ENCODE measurements at places on chromosomes 5 and 9. TPM values are rescaled to one million over a fixed set of nuclear protein-coding genes. Genes with fewer than 3 reads are reported as not detected.

Gene ZNF367
- total RNA-seq, result 0.33 TPM

Gene SLC25A51
- total RNA-seq, result 15.4 TPM

Gene SPATA31A7
- total RNA-seq, result not detected

Gene FOXD4L6
- not detected for total RNA-seq

Gene SPATA31E1
- total RNA-seq, result not detected

Gene SPINK7
- total RNA-seq, result not detected

Gene CDH6
- total RNA-seq, result 7.4 TPM

Gene TEX48
- not detected for total RNA-seq

- DNase-seq, result no peak
Observed at GRCh38 chr9:89710697-89711096, 105.9 kb downstream of the GADD45G start.

GRCh38 chr5:172906888-172907287, 52.3 kb upstream of the RPL26L1 start:
- DNase-seq, result no peak

- DNase-seq, result no peak
Observed at GRCh38 chr5:55102348-55102747, at the start of gene GZMA. Gene GZMA, plus strand, starts transcription at chr5:55102646. Its CDS starts 37 bp downstream, at chr5:55102683.

DNA sequence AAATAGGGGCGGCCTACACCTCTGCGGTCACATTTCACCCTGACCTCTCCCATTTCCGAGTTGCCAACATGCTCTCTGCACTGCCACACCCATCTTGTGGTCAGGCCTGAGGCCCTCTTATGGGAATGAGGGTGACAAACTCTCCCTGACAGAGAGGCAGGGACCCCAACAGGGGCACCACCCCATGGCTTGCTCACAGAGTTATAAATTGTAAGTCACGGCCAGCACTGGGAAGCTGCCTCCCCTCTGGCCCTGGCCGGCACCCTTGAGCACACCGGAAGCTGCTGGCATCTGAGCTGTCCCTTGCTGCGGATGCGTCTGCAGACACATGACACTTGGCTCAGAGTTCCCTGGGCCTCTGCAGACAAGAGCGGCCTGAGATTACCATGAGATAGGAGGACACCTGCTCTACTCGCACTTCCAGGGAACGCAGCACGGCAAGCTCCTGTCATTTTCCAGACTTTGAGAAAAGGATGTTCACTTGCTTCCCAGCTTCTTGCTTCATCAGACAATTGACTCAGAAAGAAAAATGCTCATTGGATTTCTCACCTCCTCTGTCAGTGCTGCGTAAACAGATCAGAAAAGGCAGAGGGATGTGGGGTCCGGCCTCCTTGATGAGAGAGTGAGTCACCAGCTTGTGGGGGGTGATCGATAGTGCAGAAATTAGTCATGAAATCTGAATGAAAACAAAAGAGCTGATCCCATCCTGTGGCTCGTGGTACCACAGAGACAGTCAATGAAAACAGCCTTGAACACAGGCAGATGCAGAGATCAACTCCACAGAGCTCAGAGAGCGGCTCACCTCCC, 269.8 kb downstream of the SYK start:
- peak; percentile 73 for DNase-seq

DNA sequence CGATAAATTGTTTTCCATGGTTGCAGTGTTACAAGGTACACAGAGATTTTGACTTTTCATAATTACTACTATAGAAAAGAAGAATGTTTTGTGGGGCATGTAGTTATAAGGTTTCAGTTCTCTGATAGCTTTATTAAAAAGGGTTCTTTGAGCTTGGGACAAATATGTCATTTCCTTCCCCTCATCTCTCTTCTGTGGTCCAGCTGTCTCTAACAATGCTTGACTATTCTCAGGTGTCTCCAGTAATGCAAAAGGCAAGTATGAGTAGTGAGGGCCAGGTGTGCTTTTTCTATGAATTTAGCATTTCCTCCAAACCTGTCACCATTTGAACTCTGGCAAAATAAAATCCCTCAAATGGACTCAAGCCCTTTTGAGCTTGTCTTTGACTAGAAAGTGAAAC, 84.3 kb downstream of the SLF1 start:
- DNase-seq, result no peak

DNA sequence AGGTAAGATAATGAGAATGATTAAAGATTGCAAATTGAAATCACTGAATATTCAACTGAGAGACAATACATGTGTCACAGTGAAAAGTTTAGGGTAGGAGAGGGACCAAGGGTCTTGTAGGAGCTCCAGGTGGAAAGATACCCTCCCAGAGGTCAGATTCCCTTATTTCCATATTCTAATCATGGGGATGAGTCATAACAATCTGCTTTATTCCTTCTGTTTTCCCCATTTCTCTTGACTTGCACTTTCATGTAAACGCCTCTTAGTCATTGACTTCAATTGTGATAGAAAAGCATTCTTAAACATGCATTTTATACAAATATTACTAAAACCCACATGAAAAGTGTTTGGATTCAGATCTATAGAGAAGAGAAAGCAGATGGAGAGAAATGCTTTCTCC, 81.3 kb upstream of the CTSL start:
- DNase-seq, result no peak

- no peak for DNase-seq
Observed at GRCh38 chr9:137516144-137516917, 33.9 kb downstream of the PNPLA7 start.

DNA sequence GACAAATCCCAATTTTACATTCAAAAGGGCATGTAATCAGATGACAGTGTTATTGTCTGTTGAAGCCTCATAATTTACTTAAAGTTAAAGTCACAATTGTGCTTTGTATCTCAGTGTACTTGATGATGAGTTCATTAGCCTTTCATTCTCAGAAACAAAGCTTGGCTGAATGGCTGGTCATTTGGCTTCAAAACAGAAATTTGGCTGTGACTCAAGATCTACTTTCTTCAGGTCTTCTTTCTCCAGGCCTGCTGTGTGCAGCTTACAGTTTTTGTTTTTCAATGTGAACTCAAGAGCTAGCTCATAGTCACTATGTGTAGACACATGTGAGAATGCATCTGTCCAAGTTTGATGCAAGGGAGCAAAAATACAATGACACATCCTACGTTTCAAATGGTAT, 2003.6 kb upstream of the WWC1 start:
- no peak for DNase-seq

- DNase-seq, result no peak
Observed at GRCh38 chr9:5750569-5750968, 82.3 kb downstream of the ERMP1 start.

- no peak for DNase-seq
Observed at GRCh38 chr5:81728301-81728700, 22.6 kb downstream of the SSBP2 start.

GRCh38 chr9:93305497-93306020, 121.6 kb downstream of the WNK2 start:
- DNase-seq, result no peak

DNA sequence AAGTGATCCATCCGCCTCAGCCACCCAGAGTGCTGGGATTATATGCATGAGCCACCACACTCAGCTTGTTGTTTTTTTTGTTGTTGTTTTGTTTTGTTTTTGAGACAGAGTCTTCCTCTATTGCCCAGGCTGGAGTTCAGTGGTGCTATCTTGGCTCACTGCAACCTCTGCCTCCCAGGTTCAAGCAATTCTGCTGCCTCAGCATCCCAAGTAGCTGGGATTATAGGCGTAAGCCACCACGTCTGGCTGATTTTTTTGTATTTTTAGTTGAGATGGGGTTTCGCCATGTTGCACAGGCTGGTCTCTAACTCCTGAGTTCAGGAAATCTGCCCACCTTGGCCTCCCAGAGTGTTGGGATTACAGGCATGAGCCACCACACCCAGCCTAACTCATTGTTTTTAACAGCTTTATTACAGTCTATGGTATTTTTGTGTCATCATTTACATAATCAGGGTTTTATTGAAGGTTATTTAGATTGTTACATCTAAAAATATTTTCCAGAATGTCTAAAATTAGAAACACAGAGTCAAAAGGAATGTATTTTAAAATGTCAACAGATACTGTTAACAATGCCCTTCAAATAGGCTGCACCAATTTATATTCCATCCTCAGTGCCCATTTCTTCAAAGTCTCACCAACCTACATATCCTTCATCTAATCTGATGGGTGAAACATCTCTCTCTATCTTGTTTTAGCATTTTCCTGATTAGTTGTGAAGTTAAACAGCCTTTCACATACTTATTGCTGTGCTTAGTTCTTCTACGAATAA, 18.6 kb downstream of the KIF3A start:
- peak; percentile 14 for DNase-seq

- DNase-seq, result no peak
Observed at GRCh38 chr5:120086081-120086480, 378.0 kb upstream of the PRR16 start.

DNA sequence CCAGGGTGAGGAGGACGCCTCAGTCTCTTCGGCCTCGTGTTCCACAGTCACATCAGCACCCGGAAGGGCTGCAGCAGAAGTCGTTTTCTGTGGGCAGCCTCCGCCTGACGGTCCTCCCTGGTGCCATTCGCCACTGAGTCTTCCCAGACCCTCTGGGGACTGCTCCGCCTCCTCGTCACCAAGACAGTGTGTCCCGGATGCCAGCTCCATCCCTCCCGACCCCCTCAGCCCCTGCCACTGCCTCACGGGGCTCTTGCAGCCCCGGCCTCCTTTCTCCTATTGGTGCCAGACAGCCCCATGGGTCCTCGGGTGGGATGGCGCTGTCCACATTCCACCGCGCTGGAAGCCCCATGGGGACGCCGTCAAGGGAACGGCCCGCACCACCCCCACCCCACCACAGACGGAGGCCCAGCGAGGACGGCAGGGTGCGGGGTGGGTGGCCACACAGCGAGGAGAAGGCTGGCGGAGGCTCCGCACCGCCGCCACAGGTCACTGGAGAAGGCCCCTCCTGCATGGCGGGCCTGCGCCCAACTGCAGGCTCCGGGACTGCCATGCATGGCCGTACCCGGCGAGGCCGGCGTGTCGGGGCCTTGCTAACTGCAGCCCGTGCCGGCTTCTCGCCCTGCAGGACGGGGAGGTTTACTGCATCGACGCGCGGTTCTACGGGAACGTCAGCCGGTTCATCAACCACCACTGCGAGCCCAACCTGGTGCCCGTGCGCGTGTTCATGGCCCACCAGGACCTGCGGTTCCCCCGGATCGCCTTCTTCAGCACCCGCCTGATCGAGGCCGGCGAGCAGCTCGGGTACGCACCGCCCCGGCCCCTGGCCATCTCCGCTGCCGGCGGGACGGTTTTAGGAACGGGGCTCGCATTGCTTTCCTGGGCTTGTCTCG, 43.6 kb upstream of the CACNA1B start:
- DNase-seq, result no peak

- peak; percentile 6 for DNase-seq
Observed at GRCh38 chr9:134891053-134891452, 10.4 kb downstream of the FCN2 start.

DNA sequence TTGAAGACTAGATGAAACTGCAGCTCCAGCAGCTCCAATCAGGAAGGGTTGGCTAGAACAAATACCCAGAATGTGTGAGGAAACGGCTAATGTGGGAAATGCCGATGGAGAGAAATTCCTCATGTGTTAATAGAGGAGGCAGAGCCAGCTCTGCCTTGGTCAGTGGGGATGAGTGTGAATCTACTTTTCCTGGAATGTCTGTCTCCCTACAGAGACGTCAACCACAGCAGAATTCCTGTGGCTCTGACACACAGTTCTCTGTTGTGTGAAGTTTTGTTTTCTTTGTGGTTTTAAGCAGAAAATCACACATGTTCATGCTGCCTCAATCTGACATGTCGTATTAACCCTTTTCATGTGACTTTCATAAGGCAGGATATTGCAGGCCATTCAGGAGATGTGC, 476.6 kb upstream of the WWC1 start:
- peak; percentile 88 for DNase-seq

DNA sequence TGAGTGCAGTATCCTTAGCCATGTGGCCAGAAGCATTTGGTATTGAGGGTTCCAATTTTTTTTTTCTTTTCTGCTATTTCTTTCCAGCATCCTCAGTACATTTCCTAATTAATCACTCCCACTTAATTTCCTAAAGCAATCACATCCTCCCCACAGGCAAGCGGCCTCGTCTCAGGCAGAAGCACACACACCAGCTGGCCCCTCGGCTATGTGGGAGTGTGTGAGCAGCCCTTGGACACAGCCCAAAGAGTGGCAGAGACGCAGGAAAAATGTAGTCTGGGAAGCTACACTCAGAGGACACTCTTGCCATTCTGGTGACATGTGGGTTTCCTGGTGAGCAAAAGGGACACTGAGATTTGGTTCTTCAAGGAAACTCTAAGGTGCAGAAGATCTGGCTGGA, 20.7 kb downstream of the SLIT3 start:
- no peak for DNase-seq

- peak; percentile 84 for DNase-seq
Observed at GRCh38 chr9:33721674-33722358, 73.5 kb upstream of the PRSS3 start.

GRCh38 chr9:134111064-134111463, 24.8 kb upstream of the WDR5 start:
- DNase-seq, result no peak

DNA sequence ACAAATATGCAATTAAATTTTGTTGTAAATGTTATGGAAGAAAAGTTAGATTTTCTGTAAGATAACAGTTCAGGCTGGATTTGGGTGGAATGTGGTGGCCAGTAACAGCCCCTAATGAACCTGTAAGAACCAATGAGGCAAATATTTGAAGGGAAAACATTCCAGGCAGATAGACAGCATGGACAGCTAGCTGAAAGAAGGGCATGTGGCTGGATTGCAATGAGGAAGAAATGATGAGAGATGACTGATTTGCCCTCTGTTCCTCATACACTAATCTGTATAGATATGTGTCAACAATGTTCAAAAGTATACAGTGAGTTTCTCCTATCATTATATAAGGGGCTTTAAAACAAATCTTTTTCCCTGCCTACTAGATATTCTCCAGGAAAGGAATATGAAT, 58.8 kb downstream of the MAN2A1 start:
- DNase-seq, result no peak

GRCh38 chr5:107361945-107362344, 308.8 kb downstream of the EFNA5 start:
- peak; percentile 63 for DNase-seq

GRCh38 chr9:23820451-23821374, 5.3 kb downstream of the ELAVL2 start:
- DNase-seq, result no peak

- DNase-seq, result no peak
Observed at GRCh38 chr5:6383376-6383775, 5.0 kb upstream of the MED10 start.

- no peak for DNase-seq
Observed at GRCh38 chr9:90854637-90855175, 53.1 kb downstream of the SYK start.

- DNase-seq, result no peak
Observed at GRCh38 chr5:122694884-122695283, 80.0 kb upstream of the SNX2 start.

GRCh38 chr5:174563899-174564298, 160.5 kb upstream of the MSX2 start:
- DNase-seq, result no peak

- peak; percentile 11 for DNase-seq
Observed at GRCh38 chr9:107539427-107540163, 50.0 kb upstream of the KLF4 start.

- DNase-seq, result peak; percentile 70
Observed at GRCh38 chr9:113580041-113580953, 116.8 kb downstream of the RGS3 start.

DNA sequence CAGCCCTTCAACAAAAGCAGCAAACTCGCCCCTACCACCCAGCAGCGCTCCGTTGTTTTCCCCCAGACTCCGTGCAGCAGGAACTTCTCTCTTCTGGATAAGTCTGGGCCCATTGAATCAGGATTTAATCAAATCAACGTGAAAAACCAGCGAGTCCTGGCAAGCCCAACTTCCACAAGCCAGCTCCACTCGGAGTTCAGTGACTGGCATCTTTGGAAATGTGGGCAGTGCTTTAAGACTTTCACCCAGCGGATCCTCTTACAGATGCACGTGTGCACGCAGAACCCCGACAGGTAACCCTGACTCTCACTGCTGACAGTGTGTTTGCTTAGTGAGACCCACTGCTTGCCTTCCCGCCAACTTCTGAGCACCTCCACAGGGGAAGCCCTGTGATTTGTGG, 81.8 kb downstream of the PRDM6 start:
- DNase-seq, result no peak
